ENCODE measurements at places on chromosomes 4 and X. TPM values are rescaled to one million over a fixed set of nuclear protein-coding genes. Genes with fewer than 3 reads are reported as not detected.

GRCh38 chrX:17038277-17038676, 91.8 kb downstream of the REPS2 start:
- no peak for DNase-seq

The OCIAD1 gene
- total RNA-seq = 110 TPM

The PPP1R3F gene
- total RNA-seq = 17.7 TPM

DNA sequence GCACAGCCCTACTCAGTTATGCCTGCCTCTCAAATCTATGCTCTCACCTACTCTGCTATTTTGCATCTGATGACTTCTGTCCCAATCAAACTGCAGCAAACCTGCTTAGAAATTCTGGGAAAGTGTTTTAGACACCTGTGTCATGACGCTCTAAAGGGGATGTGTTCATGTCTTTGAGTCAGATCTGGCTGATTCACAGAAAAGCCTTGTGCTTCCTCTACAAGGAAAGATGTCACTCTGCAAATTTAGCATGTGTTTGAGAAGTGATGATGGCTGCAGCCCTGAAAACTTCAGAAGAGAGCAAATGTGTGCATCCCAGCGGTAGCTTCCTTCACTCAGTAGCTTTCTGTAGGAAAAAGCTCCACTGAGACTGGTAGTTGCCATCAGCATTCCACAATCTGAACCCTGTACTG, 235.4 kb downstream of the MGST2 start:
- no peak for DNase-seq

- no peak for DNase-seq
Observed at GRCh38 chr4:79695848-79696247, 287.8 kb upstream of the GK2 start.

The TCEAL7 gene
- not detected for total RNA-seq

GRCh38 chr4:138426786-138427185, 184.6 kb upstream of the SLC7A11 start:
- no peak for DNase-seq

The GATA1 gene
- total RNA-seq = not detected

DNA sequence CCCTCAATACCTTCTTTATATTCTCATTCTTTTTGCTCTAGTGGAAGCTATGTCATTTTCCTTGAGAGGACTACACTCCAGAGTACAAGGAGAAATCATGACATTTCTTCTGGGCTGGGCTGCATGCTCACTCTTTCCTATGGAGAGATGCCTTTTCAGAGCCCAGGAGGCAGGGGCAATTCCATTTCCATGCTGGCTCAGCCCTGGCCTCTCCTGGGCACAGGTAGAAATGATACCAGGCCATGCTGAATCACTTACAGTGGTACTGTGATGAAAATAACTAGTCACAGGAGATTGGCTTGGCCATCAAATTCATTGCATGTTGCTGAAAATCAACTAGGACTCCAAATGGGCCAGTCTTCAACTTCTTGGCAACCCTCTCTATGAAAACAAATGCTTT, 34.0 kb upstream of the PPARGC1A start:
- DNase-seq = no peak

GRCh38 chr4:74932010-74932409, 906 bp upstream of the PARM1 start:
- no peak for DNase-seq

The ADAMTS3 gene
- not detected for total RNA-seq

DNA sequence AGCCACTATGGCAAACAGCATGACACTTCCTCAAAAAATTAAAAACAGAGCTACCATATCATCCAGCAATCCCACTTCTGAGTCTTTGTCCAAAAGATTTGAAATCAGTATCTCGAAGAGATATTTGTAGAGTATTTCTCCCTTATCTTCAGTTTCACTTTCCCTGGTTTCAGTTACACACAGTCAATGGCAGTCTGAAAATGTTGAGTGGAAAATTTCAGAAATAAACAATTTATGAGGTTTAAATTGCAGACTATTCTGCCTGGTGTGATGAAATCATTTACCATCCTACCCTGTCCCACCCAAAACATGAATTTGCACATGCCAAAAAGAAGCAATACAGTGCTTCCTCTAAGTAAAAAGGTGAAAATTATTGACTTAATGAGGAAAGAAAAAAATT, 43.9 kb downstream of the NPY2R start:
- DNase-seq = no peak
